ENCODE measurements at places on chromosomes 7 and 10. TPM values are rescaled to one million over a fixed set of nuclear protein-coding genes. Genes with fewer than 3 reads are reported as not detected.

- no peak for DNase-seq
These were observed 16.5 kb downstream of the CFAP69 start for GRCh38 chr7:90261441-90261840.

DNA sequence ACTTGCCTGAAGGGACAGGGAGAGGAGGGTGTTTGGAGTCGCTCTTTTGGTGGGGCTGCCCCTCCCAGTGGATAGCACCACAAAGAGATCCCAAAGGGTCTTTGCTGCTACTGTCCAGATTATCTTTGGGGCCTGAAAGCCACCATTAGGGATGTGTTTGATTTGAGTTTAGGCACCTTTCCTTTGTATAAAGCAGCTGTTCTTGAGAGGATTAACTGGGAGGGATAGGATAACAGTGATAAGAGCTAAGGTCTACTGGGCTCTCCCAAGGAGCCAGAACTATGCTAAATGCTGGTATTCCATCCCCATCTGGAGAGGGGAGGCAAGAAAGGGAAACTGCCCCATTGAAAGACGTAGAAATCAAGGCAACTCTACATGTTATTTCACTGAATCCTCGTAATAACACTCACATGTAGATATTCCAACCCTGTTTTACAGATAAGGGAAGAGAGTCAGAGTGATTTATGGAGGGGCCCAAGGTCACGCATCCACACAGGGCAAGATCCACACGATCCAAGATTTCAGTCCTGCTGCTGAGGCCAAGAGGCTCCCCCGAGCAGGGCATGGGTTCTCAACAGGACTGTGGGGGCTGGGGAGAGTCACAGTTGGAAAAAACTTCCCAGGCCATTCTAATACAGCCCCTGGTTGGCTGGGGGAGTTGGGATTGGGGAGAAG, 11.1 kb upstream of the TCF7L2 start:
- no peak for DNase-seq

DNA sequence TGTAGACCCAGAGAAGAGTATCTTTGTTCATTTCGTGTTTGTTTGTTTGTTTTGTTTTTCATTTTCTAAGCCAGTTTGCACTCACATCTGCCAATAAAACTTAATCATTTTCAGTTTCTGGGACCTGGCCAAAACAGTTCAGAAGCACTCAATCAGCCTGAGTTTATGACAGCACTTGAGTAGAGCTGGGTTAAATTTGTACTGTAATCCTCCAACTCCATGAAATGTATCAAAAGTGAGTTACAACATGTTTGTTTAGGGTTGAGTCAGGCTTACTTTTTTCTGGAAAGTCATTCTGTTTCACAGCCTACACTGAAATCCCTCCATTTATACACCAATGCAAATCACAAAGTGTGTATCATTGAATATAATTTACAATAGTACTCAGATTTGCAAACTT, 91.9 kb downstream of the ZWINT start:
- DNase-seq = no peak

DNA sequence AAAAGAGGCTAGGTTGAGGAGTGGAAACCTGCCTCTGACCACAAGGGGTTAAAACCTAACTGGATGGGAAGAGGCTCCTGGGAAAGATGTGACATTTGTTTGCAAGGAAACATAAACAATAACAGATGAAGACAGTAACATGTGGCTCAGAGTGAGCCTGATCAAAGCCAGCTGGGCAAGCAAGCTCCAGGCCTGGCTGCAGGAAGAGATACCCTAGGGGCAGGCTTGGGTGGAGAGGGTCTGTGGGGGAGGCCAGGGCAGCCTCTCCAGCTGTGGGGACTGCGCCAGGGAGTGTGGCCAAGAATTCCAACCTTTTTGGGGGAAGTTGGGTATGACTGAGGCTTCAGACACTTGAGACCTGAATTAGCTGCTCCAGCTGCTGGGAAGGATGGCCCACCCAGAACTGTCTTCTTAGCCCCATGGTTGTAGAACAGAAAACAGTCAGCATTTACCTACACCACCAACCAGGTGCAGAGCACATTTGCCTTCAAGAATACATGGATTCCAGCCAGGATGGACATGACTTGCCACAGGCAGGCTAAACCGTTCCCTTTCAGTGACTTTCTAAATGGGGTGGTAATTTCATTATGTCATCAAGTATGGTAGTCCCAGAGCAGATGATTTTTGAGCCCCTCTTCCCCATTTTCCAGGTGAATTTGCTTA, 10.4 kb upstream of the FAM170B start:
- DNase-seq = no peak

DNA sequence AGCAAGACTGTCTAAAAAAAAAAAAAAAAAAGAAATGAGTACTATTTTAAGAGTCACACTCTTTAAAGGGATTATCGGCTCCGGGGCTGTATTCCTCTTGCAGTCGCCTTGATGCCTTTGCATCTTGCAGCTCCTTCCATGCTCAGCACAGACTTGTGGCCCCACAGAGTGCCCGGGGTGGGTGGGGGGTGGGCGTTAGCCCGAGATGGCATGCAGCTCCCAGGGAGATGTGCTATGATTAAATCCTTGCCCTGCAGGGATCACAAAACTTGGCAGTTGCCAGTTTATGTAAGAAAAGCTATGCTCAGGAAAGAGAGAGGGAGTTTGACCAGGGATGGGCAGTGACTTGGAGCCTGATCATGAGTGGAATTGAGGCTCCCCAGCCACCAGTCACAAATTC, 81.9 kb downstream of the CCDC3 start:
- no peak for DNase-seq

DNA sequence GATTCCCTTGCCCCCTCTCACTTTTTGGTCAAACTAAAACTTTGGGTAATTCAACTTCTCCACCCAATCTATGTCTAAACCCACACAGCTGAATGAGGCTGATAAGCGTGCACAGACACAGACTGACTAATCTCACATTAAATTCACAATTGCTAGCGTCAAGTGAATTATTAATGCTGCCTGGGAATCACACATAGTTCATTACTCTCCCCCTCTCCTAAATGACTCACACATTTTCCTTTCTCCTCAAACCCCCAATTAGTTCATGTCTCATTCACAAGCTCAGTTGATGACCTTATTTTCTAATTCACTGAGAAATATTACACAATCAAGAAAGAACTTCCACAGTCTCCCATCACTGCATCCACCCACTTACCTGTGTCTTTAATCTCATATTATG, 14.5 kb downstream of the KLF14 start:
- no peak for DNase-seq

DNA sequence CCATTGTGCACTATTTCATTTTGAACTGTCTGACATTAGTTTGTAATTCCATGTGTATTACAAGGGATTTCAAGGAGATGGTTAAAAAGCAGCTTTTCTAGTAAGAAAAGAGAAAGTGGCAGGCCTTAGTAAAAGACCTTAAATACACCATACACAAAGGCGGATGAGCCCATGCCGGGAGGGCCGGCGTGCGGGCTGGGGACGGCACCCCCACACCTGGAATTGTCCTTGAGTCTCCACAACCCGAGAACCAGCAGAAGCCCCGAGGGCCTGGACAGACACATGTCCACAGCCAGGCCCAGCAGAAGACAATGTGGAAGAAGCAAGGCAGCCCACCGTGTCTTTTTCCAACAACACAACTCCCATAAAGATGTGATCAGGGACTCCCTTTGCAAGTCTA, 123.7 kb upstream of the TCERG1L start:
- no peak for DNase-seq

- DNase-seq = peak; percentile 43
These were observed 82.5 kb downstream of the ZNF467 start for GRCh38 chr7:149690688-149691446.

GRCh38 chr7:139058943-139059342, 23.1 kb upstream of the ZC3HAV1L start:
- DNase-seq = no peak

GRCh38 chr10:120508393-120508792, 51.4 kb downstream of the PLPP4 start:
- no peak for DNase-seq

ADAMTS14 gene
- total RNA-seq = 0.09 TPM

GRCh38 chr10:132578287-132578951, 40.8 kb downstream of the INPP5A start:
- DNase-seq = no peak

- no peak for DNase-seq
These were observed 111.9 kb upstream of the ADAM12 start for GRCh38 chr10:126500185-126500584.

GRCh38 chr7:25758559-25758958, 393.4 kb upstream of the NFE2L3 start:
- no peak for DNase-seq

SOSTDC1 gene
- total RNA-seq = not detected

DNA sequence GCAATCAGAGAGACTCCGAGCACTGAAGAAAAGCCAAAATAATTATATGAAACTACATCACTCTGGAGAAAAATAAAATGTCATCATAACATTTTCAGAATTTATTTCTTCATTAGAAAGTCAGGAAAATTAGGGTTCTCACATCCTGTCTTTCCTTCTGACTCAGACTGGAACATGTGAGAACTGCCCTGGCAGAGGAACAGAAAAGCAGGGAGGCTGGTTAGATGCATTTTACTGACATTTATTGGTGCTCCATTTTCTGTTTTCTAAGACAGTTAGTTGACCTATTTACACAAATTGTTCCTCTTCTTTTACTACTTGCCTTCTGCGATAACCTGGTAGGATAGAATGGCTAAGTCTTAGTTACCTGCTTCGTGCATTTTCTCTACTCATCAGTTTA, 58.6 kb upstream of the ANK3 start:
- no peak for DNase-seq

WIPF3 gene
- total RNA-seq = 0.64 TPM

GRCh38 chr10:114479307-114479706, 75.0 kb upstream of the AFAP1L2 start:
- no peak for DNase-seq

- DNase-seq = no peak
These were observed 205.3 kb downstream of the CHRM2 start for GRCh38 chr7:137073571-137074325.

DNA sequence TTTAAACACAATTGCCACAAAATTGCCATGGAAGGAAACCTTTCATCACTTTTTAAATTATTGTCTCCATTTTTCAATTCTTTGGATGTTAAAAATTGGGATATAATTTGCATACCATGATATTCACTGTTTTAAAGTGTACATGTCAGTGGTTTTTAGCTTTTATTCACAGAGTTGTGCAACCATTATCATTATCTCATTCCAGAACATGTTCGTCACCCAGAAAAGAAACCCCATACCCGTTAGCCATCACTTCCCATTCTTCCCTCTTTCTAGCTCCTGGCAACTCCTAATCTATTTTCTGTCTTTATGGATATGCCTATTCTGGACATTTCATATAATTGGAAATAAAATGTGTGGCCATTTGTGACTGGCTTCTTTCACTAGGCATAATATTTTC, 260.3 kb upstream of the FERD3L start:
- no peak for DNase-seq

- DNase-seq = no peak
These were observed 11.7 kb upstream of the VIM start for GRCh38 chr10:17216217-17216900.

ZNF425 gene
- total RNA-seq = 0.33 TPM

All from right lobe of liver (tissue), 6 donors.